ENCODE measurements at places on chromosomes 7 and 10. TPM values are rescaled to one million over a fixed set of nuclear protein-coding genes. Genes with fewer than 3 reads are reported as not detected.

PLEKHS1 gene
- total RNA-seq: not detected

SPRN gene
- 0.27 TPM for total RNA-seq

GRID1 gene
- 0.37 TPM for total RNA-seq

PDE1C gene
- 0.55 TPM for total RNA-seq

ASIC3 gene
- total RNA-seq: 5.5 TPM

NEUROG3 gene
- 2.0 TPM for total RNA-seq

SPDYE16 gene
- not detected for total RNA-seq

DNA sequence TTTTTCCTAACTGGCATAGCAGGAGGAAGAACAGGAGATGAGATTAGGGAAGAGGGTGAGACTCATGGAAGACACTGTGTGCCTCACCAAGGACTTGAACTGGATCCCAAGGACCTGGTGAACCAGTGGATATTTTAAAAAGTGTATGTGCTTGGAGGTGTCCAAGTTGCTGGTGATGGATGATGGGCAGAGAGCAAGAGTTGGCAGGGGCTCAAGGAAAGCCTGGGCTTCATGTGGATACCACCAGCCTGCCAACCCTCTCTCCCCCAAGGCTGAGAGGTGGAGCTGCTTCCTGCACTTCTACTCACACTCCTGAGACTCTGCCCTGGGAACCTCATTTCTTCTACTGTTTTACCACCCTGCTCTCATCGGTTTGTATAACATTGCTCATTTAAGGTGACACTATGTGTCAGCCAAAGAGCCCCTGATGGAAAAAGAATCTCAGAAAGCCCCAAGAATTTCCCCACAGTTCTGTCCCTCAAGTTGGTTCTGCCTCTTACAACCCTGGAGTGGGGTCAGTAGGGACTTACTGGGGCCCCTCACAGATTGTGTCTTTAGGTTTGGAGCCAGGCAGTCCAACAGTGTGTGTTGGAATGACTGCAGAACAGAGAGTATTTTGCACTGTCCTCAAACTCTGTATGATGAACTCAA lies 56.2 kb upstream of the PDCD4 start:
- no peak overlapping the region for H3K27ac ChIP-seq
- no peak overlapping the region for H3K4me3 ChIP-seq
- no peaks in the 10 kb centered on the region for H3K36me3 ChIP-seq
- H3K27me3 ChIP-seq: no peaks in the 10 kb centered on the region
- 0 out of 2 replicates have a peak, but pooled peaks cover 4% of the 10 kb centered on the region for H3K4me1 ChIP-seq
- DNase-seq: no peak

GRCh38 chr7:38660427-38661099 lies 29.4 kb upstream of the AMPH start:
- no peaks in the 10 kb centered on the region for H3K4me1 ChIP-seq
- H3K27me3 ChIP-seq: no peaks in the 10 kb centered on the region
- no peak overlapping the region for H3K4me3 ChIP-seq
- no peak overlapping the region for H3K27ac ChIP-seq
- DNase-seq: peak; percentile 37

GRCh38 chr10:44908066-44908749 lies 2.9 kb upstream of the TMEM72 start:
- peak; percentile 35 for DNase-seq
- no peaks in the 10 kb centered on the region for H3K36me3 ChIP-seq
- H3K27me3 ChIP-seq: no peaks in the 10 kb centered on the region
- no peak overlapping the region for H3K4me3 ChIP-seq
- no peak overlapping the region for H3K27ac ChIP-seq

DNA sequence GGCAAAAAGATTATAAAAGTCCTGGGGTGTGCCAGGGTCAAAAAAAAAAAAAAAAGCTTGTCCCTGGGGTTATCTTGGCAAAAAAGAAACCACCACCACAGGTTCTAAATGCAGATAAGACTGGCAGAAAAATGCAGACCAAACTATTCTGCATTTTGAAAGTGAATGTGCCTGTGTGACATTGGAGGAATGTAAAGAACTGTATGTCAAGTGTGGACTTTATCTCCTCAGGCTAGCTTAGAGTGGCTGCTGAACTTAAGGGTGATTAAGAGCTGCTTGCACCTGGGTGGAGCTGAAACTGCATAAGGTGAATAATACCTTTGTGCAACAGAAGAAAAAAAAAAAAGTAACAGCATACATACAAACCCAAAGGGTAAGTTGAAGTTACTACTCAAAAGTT lies 1.3 kb upstream of the NAPEPLD start:
- H3K4me3 ChIP-seq: peak overlapping the region; percentile 62
- peaks cover 22% of the 10 kb centered on the region for H3K27me3 ChIP-seq
- no peak for DNase-seq
- H3K36me3 ChIP-seq: peaks cover 2% of the 10 kb centered on the region
- no peak overlapping the region for H3K27ac ChIP-seq

- DNase-seq: no peak
- peaks cover 13% of the 10 kb centered on the region for H3K4me1 ChIP-seq
- H3K36me3 ChIP-seq: peaks cover 24% of the 10 kb centered on the region
- no peak overlapping the region for H3K27ac ChIP-seq
Measured at GRCh38 chr10:122143238-122143841, 127.8 kb upstream of the BTBD16 start.

DNA sequence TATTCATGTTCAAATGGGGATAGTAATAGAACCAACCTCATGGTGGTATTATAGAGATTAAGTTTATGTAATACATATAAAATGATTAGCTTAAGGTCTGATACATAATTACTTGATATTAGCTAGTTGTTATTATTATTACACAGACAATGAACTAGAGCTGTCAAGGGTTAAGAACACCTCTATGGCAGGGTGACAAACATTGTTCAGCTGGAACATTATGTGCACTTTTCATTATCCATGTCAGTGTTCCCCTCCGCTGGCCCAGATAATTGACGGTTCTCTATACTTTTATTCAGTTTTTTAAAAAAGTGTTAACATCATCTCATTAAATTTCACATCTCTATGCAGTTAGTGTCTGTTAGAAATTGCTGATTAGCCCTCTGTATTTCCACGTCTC lies 142.1 kb downstream of the CDK14 start:
- no peaks in the 10 kb centered on the region for H3K27me3 ChIP-seq
- peaks cover 17% of the 10 kb centered on the region for H3K36me3 ChIP-seq
- H3K4me1 ChIP-seq: peaks cover 4% of the 10 kb centered on the region
- no peak overlapping the region for H3K27ac ChIP-seq

DNA sequence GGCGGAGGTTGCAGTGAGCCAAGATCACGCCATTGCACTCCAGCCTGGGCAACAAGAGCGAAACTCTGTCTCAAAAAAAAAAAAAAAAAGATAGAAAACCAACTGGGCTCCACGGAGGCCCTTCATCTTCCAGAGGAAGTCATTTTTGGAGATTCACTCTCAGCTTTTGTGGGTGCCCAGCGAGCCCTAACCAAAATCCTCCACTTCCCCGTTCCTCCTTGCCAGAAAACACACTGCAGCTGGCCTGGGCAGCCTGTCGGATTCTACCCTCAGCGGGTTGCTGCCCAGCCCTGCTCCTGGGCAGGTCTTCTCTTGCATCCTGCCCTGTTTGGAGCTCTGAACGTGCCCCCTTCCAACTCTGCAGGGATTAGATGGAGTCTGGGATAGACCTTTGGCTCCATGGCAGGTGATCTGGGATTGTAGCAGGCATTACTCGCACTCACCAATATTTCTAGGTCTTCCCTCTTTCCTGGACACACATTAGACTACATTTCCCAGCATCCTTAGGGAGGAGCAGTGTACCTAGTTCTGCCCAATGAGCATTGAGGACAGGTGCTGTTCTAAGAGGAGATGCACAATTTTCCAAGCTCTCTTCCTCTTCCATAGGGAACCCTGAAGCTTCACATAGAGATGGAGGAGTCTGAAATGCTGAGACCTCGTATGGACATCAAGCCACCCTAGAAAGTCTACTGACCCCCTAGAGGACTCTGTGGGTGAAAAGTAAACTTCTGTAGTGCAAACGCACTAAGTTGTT lies 4.6 kb downstream of the GRID2IP start:
- DNase-seq: no peak
- H3K27me3 ChIP-seq: no peaks in the 10 kb centered on the region
- no peaks in the 10 kb centered on the region for H3K36me3 ChIP-seq
- H3K4me1 ChIP-seq: peaks cover 4% of the 10 kb centered on the region
- no peak overlapping the region for H3K4me3 ChIP-seq

- H3K4me1 ChIP-seq: no peaks in the 10 kb centered on the region
- no peak overlapping the region for H3K27ac ChIP-seq
- no peak overlapping the region for H3K4me3 ChIP-seq
- DNase-seq: no peak
Measured at GRCh38 chr7:43495572-43495971, 87.3 kb upstream of the STK17A start.

DNA sequence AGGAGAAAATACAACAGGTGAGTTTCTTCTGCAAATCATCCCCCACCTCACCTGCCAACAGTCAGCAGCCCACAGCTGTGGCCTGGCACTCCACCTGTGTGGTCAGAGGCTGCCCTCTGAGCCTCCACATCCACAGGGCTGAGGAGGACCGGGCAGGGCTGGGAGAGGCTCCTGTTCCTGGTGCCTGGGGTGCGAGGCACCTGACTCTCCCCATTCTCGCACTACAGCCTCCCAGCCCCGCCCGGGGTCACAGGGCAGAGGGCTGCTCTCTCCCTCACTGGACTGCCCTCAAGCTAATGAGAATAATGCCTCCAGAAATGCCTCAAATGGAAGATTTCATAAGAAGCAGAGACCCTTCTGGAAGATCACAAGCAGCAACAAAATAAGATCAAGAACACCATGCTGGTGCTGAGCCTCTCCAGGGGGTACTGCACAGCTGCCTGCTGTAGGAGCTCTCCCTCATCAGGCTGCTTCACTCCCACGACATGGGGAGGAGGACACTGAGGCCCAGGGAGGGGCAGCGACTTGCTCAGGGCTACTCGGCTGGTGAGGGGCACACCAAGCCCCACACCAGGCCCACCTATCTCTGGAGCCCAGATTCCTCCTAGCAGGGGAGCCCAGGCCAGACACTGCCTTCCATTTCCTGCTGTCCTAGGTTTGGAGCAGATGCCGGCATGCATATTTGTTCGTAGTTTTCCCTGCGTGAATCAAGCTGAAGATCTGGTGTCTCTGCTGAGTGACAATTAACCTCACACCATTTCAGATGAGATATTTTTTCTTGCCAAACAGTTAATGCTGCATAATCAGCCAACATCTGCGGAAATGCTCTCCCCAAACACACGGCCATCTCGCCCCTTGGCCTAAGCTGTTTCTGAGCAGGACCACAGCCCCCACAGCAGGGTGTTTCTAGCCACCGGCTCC lies 76.5 kb downstream of the FAM53B start:
- peaks cover 23% of the 10 kb centered on the region for H3K4me1 ChIP-seq
- DNase-seq: no peak
- H3K4me3 ChIP-seq: no peak overlapping the region
- H3K27ac ChIP-seq: peak overlapping the region; percentile 84

DNA sequence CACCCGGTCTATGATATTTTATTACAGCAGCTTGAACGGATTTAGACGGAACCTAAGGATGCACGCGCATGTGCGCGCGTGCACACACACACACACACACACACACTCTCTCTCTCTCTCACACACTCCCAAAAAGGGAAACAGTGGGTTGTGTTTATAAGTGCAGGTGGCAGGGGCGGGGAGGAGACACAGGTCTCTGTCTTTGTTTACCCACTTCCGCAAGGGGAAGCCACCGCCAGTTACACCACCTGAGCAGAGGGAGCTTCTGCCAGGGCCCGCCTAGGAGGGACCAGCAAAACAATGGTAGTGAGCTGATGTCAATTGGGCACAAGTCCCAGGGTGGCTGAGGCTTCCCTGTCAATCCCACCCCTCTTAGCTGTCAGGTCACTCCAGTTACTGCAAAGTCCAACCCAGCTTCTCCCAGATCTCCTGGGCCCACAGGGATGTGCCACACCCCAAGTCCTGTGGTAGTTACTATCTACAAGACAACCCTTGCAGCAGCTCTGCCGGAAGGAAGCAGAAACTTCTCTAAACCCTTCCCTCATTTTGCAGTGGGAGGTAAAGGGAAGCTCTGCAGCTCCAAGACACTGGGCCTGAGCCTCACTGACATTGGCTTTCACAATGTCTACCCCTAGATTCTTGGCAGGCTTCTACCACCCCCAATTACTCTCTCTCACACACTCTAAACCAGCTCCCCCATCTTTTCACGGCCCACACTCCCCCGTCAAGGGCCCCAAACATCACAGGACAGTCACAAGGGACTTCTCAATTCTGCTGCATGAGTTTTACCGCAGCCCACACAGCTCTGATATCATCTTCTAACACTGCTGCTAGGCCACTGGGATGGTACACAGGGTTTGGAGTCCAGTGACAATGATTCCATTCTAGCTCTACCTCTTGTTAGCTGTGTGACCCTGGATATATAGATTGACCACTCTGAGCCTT lies 17.6 kb downstream of the ANXA11 start:
- no peak overlapping the region for H3K4me3 ChIP-seq
- DNase-seq: no peak
- H3K36me3 ChIP-seq: no peaks in the 10 kb centered on the region
- H3K27me3 ChIP-seq: no peaks in the 10 kb centered on the region
- H3K27ac ChIP-seq: peak overlapping the region; percentile 47
- peaks cover 36% of the 10 kb centered on the region for H3K4me1 ChIP-seq

DNA sequence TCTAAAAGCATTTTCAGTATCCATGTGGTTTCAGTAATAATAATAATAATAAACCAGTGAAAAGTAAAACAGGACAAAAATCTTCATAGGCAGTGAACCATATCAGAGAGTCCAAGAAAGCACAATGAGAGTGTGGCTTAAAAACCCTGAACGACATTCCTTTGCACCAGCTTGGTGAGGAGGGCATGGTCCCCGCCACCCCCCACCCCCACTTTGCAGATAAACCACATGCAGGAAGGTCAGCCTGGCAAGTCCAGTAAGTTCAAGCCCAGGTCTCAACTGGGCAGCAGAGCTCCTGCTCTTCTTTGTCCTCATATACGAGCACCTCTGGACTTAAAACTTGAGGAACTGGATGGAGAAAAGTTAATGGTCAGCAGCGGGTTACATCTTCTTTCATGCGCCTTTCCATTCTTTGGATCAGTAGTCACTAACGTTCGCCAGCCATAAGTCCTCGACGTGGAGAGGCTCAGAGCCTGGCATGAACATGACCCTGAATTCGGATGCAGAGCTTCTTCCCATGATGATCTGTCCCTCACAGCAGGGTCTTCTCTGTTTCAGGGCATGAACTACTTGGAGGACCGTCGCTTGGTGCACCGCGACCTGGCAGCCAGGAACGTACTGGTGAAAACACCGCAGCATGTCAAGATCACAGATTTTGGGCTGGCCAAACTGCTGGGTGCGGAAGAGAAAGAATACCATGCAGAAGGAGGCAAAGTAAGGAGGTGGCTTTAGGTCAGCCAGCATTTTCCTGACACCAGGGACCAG lies 172.5 kb downstream of the EGFR start:
- H3K4me1 ChIP-seq: peaks cover 72% of the 10 kb centered on the region
- no peaks in the 10 kb centered on the region for H3K36me3 ChIP-seq
- H3K4me3 ChIP-seq: no peak overlapping the region
- no peak for DNase-seq
- no peaks in the 10 kb centered on the region for H3K27me3 ChIP-seq

GRCh38 chr7:52715701-52716100 lies 319.7 kb upstream of the POM121L12 start:
- no peak for DNase-seq
- H3K27ac ChIP-seq: no peak overlapping the region
- no peaks in the 10 kb centered on the region for H3K27me3 ChIP-seq
- H3K4me3 ChIP-seq: no peak overlapping the region
- H3K36me3 ChIP-seq: peaks cover 8% of the 10 kb centered on the region

Data from WTC11 (cell line).